ENCODE measurements at places on chromosomes 13 and 19. TPM values are rescaled to one million over a fixed set of nuclear protein-coding genes. Genes with fewer than 3 reads are reported as not detected.

- DNase-seq = no peak
These were observed 38.4 kb downstream of the SMIM24 start for GRCh38 chr19:3441986-3442329.

DNA sequence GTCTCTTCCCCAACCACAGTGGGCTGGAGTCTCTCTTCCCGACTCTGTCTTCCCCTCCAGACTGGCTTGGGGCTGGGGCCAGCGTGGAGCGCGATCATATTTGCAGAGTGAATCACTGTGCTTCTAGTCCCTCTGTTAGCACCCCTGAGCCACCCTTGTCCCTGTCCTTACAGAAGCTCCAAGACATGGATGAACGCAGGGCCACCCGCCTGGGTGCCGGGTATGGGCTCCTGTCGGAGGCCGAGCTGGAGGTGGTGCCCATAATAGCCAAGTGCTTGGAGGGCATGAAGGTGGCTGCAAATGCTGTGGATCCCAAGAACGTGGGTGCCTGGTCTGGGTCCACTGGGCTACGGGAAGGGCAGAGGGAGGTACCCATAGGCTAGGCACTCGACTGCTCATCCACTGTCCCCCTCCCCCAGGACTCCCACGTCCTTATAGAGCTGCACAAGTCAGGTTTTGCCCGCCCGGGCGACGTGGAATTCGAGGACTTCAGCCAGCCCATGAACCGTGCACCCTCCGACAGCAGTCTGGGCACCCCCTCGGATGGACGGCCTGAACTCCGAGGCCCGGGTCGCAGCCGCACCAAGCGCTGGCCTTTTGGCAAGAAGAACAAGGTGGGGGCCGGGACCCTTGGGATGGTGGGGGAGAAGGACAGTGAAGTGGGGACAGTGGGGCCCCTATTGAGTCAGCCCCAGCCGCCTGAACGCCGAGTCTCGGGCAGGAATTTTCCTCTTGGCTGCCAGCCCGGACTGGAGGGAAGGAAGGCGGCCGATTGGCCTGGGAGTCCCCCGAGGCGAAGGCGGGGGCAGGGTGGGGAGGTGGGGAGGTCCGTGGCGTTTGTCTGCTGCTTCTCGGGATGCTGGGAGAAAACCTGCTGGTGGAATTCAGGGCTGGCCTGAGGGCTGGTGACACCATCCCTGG is 5.2 kb downstream of the TRIP10 start:
- DNase-seq = peak; percentile 90

DNA sequence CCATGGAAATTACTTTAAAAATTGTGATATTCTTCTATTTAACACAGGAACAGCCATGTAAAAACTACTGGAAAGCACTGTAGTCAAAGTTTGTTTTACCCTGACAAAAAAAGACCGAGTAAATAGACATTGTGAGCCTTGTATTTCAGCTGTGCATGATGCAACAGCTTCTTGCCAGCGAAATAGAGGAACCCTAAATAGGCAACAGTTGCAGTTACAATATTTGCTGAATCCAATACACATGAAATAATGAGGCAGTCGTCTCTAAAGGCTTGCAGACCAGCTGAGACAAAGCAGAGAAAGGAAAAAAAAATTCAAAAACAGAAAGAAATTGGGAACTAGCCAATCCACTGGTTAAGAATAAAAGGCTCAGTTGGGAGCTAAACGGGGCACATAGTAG is 1001.1 kb downstream of the OLFM4 start:
- DNase-seq = no peak

GRCh38 chr19:2462635-2463421 is 6.1 kb upstream of the LMNB2 start:
- DNase-seq = peak; percentile 87

DNA sequence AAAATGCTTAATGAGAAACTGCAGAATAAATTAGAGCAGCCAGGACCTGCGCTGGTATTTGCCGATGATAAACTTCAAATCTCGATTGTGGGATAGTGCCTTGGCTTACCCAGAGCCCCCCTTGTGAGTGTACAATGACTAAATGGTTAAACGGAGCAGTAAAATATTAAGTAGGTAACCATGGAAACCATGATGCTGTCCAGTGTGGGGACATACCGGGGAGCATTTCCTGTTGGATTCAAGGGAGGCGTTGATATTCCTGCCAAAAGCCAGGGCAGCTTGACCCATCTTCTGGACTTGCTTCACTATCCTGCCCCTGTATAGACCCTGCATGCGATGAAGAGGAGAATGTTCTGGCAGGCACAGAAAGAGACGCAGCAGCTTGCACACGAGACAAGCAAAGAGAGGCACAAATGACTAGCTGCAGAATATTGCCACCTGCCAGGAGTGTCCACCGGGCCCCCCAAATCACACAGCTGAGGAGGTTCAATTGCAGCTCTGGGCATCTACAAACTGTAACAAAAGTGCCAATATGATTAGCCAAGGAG is 255.3 kb upstream of the TSHZ3 start:
- no peak for DNase-seq

DNA sequence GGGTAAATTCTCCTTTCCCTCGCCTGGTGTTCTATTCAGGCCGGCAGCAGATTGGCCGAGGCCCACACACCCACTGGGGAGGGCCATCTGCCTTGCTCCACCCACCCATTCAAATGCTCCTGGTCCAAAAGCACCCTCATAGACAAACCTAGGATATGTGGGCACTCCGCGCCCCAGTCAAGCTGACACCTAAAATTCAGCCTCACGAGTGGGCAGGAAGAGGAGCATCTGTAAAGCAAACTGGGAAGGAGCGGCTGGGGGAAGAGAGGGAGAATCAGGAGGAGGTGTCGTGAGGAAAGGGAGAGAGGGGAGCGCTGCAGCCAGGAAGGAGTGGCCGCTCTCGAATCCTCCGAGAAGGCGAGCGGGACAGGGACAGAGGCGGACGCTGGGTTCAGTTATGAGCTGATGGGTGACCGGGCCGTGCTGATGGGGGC is 136.9 kb downstream of the USP12 start:
- DNase-seq = no peak

- no peak for DNase-seq
These were observed 418.2 kb downstream of the IRS2 start for GRCh38 chr13:109368230-109368629.

GRCh38 chr19:10861103-10861651 is 10.2 kb upstream of the CARM1 start:
- no peak for DNase-seq

GRCh38 chr13:52405767-52406494 is at the start of gene THSD1:
THSD1 (minus strand) TSS chr13:52406172; CDS start chr13:52402600, 3,572 bp downstream.
- DNase-seq = peak; percentile 85

DNA sequence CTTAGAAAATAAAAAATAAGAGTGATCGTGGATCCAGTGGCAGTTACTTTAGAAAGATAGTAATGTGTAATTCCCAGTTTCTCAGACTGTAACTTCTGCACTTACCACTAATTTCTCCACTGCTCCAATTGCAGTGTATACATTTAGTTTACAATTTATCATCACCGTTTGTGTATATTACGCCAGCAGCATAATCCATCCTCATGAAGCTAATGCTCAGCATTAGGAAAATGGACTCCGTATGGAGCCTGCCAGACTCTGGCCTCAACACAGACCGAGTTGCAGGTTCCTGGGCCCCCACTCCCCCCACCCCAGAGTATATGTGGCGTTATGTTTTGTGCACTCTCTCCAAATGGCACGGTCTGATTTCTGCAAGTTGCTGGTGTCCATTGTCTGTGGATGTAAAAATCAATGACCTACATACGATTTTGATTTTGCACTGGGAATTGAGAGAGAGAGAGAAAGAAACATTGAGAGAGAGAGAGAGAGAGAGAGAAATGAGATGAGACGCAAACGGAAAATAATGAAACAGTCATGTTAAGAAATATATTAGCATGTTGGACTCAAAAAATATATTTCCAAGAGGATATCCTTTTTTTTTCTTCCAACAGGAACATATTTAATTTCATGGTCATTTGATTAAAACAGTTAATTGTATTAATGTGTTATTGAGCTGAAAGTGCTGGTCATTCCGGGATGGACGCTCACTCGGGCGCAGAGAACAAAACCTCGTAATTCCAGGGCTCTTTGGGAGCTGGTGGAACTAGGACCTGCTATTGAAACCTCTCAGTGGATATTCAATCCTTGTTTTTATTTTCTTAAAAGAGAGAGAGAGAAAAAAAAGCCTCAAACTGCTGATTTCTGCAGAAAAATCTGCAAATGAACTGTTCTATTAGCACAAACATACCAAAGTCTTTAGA is 278.8 kb downstream of the TSHZ3 start:
- no peak for DNase-seq

GRCh38 chr13:40069173-40070044 is 413.9 kb downstream of the COG6 start:
- peak; percentile 83 for DNase-seq

GRCh38 chr19:45145270-45146189 is 15.3 kb downstream of the NKPD1 start:
- DNase-seq = no peak

- no peak for DNase-seq
These were observed 1437.9 kb downstream of the EFNB2 start for GRCh38 chr13:105097521-105097920.

DNA sequence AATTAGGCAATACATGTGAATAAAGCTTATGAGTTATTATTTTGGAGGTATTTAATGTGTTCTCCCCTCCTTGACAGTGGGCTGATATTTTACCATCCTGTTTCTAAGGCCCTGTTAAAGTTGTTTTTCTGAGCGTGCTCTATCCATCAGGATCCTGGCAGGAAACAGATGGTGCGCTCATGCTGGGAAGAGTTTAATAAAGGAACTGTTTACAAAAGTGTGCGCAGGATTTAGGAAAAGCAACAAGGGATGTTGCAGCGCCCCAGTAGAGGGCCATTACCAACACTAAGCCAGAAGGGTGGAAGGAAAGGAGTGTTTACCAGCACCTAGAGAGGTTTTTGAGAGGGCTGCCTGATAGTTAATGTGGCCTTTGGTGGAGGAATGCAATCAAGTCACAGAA is 374.5 kb downstream of the KCNRG start:
- no peak for DNase-seq

- DNase-seq = no peak
These were observed 195.1 kb downstream of the NDFIP2 start for GRCh38 chr13:79675931-79676660.

Gene KIR3DL1
- not detected for total RNA-seq

Gene ABCC4
- total RNA-seq = 6.9 TPM

Gene ZNF548
- total RNA-seq = 16.1 TPM

Gene CACNG6
- not detected for total RNA-seq
